CD4-positive, alpha-beta T cell treated with Interleukin-6 at 100 ng/mL for 8 hours (primary cell): ENCODE measurements at places on chromosomes 3 and 15.

DNA sequence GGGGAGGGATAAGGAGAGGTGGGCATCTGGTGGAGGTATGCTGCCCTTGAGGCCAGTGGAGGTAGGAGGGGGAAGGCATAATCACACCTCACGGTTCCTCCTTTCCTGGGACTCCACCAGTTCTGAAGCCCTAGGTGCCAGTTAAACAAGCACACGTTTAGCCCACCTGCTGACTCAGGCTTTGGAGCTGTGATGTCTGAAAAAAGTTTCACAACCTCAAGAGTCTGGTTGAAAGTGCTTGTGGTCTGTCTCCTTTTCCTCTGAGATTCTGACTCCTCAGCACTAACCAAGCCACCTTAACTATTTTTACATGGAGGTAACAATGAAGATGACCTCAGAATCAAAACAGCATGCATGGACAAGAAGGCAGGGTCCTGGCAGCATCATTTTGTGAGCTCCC lies 23.0 kb downstream of the HPS3 start:
- no peak for DNase-seq

DNA sequence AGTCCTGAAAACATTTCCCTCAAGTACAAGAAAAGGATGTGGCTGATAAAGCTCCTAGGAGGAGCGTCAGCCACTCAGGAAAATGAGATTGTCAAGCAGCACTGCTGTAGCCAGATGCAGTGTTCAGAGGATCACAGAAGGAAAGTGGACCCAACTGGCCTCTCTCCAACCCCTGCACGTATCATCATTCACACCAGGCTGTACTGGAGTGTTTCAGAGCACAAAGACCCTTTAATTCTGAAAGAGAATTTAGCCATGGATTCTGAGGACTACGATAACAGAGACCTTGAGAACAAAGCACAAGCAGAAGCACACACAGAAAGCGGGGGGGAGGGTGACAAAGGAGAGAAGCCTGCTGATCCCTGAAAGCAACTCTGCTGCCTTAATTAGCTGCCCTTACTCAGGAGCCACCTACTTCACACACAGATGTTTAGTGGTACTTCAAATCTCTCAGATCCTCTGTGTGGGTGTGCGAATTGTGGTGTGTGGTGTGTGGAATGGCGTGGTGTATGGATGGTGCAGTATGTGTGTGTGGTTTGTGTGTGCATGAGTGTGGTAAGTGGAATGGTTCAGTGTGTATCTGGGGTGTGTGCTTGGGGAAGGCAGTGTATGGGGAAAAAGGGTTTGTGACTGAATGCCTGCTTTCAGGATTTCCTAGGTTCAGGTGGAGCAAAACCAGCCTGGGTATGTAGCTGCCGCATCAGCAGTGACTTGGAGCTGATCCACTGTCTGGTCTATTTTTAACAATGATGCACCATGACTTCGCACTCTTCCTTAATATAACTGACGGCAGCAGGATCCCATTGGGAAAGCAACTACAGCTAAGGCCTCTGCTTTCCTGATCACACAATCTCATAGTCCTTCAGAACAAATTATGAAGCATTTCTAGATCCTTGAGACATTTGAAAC lies 192.5 kb downstream of the RSL24D1 start:
- DNase-seq, result no peak

DNA sequence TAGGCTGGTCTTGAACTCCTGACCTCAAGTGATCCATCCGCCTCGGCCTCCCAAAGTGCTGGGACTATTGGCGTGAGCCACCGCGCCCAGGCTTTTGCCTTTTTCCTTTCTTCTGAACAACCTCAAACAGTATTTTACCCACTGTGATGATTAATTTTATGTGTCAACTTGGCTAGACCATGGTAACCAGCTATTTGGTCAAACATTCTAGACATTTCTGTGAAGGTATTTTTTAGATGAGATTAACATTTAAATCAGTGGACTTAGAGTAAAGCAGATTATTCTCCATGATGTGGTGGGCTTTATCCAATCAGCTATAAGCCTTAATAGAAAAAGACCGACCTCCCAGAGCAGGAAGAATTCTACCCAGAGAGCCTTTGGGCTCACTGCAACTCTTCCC lies 6.0 kb downstream of the SPATA12 start:
- no peak for DNase-seq

DNA sequence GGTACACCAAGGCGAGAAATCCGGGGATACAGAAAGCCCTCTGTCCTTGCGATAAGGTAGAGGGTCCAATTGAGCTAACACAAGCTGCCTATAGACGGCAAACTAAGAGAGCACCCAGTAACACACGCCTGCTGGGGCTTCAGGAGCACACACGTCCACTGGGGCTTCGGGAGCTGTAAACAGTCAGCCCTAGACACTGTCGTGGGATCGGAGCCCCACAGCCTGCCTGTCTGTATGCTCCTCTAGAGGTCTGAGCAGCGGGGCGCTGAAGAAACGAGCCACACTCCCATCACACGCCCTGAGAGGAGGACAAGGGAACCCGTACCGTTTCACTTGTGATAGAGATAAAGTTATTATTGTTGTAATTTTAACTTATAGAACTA lies 486 bp downstream of the SAMMSON start:
- DNase-seq, result no peak

DNA sequence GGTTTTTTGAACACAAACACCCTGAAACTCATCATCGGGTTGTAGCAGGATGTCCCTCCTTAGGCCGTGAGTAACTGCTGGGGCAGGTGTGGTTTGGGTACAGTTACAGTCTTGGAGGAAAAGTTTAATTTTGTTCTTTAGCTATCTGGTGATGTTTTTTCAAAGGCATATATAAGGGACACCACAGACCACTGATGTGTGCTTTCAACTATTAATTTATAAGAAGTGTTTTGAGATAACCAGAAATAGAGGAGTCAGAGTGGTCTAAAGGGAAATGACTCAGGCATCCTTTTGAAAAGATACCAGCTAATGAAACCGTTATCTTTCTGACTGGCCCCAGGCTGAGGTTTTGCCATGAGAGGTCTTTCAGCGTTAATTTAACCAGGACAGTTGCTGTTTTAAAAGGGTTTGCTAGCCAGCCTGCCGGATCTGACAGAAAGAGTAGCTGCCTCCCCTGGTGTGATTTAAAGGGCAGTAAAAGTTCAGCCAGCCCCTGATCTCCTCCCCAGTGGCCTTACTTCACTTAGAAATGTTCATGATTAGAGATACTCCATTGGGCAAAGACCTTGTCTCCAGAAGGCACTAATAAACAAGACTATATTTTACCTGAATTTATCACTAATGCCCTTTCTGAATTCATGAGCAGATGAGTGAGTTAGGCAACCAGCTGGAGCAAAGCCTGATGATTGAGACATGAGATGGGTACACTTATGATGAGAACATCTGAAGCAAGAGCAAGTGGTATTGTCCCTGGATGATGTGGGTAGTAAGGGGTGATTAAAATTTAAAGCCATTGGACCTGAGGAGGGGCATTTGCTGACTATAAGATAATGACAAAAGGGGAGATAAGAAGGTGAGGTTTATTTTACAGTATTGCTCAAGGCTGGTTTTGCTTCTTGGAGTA lies 482.5 kb upstream of the TBL1XR1 start:
- peak; percentile 17 for DNase-seq

DNA sequence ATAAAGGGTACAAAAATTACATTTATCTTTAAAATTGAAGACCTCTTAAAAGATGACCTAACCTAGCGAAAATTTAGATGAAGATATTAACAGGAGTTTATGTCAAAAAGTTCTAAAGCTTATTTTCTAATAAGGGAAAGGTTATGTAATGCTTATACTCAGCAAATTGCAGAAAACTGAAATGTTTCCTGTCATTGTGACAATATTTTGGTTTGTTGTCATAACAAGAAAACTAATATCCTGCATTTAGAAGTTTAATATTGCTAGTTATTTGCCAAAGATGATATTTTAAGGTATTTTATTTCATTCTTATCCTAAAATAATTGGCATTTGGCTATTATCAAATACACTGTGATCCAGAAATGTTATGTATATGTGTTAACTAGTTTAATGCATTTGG lies 294.5 kb downstream of the C3orf38 start:
- DNase-seq, result no peak

GRCh38 chr3:181999314-181999713 lies 287.6 kb downstream of the SOX2 start:
- DNase-seq, result no peak

DNA sequence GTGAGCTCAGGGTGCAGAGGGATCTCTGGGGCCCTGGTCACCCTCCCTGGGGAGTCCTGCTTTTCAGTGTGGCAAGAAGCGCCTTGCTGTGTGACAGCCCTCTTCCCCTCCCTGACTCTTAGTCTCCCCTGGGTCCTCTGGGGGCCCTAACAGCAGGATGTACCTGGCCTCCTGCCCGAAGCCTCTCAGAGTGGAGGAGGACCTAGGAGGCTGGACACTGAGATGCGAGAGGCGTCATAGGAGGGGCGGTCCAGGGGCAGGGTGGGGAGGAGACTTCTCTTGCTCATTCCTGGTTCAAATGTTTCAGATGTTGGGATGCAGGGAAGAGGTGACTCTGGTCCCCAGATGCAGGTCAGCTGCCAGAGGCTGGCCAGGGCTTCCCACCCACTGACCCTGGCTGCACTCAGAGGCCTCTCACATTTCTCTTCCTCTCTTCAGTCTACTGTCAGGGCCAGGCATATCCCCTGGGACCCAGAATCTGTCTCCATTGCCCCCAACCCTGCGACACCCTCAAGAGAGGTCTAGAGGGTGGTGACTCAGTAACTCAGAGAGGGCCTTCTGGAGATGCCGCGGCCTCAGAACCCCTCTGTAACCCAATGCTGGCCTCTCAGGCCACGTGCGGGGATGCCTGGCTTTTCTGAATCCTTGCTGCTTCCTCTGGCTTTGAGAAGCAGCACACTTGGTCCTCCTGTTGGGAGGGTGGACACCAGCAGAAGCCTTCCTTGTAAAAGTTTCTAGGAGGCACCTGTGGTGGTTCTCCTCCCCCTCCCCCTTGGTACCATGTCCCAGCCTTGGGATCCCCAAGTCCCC lies 25.9 kb downstream of the SNX33 start:
- DNase-seq, result no peak
